Peyer's patch (tissue), 4 donors: ENCODE measurements at places on chromosomes 6 and 20. TPM values are rescaled to one million over a fixed set of nuclear protein-coding genes. Genes with fewer than 3 reads are reported as not detected.

GRCh38 chr6:137097057-137097456, 52.3 kb upstream of the IL20RA start:
- H3K27me3 ChIP-seq = no peaks in the 10 kb centered on the region
- H3K4me1 ChIP-seq = no peaks in the 10 kb centered on the region
- no peak overlapping the region for H3K27ac ChIP-seq
- no peak for DNase-seq
- H3K36me3 ChIP-seq = no peaks in the 10 kb centered on the region

DNA sequence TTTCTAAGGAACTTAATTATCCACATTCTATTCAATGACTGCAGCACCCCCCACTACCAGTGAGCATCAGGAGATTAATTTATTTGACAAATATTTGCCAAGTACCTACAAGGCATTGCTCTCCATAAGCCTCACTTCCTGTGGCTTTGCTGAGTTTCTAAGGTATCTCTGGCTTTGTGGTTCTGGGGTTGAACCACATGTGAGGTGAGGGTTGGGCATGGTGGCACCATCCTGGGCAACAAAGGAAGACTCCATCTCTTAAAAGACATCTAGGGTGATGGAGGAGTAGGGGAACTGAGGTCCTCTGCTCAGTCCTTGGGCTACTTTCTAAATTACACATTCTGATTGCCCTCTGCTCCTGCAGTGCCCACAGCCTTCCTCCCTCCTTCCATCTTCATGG, 25.5 kb upstream of the WFDC2 start:
- no peak overlapping the region for H3K4me3 ChIP-seq
- DNase-seq = no peak
- no peaks in the 10 kb centered on the region for H3K4me1 ChIP-seq
- no peak overlapping the region for H3K27ac ChIP-seq
- no peaks in the 10 kb centered on the region for H3K36me3 ChIP-seq
- no peaks in the 10 kb centered on the region for H3K27me3 ChIP-seq

DNA sequence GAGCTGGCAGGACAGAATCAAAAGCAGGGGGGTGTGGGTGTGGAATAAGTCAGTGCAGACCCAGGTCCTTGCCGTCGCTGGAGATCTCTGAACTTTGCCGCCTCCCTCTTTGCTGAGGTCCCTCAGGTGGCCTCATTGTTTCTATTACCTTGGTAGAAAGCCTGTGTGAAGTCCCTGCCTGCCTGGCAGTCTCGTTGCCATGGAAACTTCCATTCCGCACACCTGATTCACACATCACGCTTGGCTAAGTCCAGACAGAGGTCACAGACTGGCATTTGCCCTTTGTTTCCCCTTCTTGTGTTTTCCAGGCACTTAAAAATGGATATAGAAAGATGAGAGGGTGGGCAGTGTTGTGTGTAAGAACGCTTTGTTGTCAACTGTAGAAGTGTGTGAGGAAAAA, 260.6 kb downstream of the PRL start:
- no peaks in the 10 kb centered on the region for H3K4me1 ChIP-seq
- no peaks in the 10 kb centered on the region for H3K27me3 ChIP-seq
- no peak overlapping the region for H3K4me3 ChIP-seq
- no peaks in the 10 kb centered on the region for H3K36me3 ChIP-seq
- H3K27ac ChIP-seq = no peak overlapping the region

DNA sequence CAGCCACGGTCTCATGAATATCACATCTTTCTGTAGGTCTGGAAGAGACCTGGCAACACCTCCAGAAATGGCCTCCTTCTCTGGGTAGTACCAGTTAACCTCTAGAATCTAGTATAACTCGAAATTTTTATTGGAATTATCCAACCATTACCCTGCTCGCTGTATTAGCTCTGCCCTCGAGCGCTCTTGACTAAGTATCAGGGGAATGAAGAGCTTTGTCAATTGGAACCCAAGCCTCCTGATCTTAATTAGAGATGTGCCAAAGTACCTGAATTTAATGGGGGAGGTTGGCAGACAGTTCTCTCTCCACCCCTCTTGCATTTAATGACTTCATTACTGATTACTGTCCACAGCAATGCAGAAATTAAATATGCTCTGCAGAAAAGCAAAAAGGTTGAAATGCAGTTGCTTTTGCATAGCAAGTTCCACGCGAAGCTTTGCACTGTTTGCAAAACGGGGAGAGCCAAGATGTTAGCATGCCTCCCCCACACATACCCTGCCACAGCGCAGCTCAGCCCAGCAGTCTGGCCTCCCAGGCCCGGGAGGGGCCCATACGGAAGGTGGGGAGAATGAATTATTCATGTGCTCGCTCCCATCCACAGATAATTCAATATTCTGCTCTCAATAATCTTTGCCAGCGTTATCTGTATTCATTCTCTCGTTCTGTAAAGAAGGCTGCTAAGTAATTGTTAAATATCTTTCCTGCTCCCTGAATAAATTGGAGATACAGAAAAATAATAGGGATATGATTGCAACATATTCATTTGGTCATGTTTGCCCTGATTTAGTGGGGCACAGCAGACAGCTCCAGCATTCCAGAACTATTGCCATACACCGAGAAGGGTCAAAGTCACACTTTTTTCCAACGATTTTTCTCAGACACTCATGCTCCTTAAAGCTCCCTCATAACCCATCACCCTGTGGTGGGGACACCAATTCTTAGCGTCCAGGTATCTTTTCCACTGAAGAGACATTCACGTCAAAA, 305.8 kb downstream of the CDH26 start:
- DNase-seq = no peak
- H3K36me3 ChIP-seq = no peaks in the 10 kb centered on the region
- no peaks in the 10 kb centered on the region for H3K4me1 ChIP-seq
- H3K4me3 ChIP-seq = no peak overlapping the region

The FAM184A gene
- total RNA-seq = 11.9 TPM
